Vagina (tissue), 2 donors: ENCODE measurements at places on chromosomes 7 and 10.

- no peaks in the 10 kb centered on the region for H3K27me3 ChIP-seq
- no peak overlapping the region for H3K4me3 ChIP-seq
- peaks cover 25% of the 10 kb centered on the region for H3K36me3 ChIP-seq
- DNase-seq: no peak
- H3K27ac ChIP-seq: no peak overlapping the region
Observed at GRCh38 chr7:42913591-42913990, 1.7 kb upstream of the C7orf25 start.

- H3K27ac ChIP-seq: peak overlapping the region; percentile 84
- no peaks in the 10 kb centered on the region for H3K36me3 ChIP-seq
- peaks cover 56% of the 10 kb centered on the region for H3K4me1 ChIP-seq
- H3K4me3 ChIP-seq: peak overlapping the region; percentile 53
Observed at GRCh38 chr7:28955718-28956607, 2.2 kb downstream of the TRIL start.

DNA sequence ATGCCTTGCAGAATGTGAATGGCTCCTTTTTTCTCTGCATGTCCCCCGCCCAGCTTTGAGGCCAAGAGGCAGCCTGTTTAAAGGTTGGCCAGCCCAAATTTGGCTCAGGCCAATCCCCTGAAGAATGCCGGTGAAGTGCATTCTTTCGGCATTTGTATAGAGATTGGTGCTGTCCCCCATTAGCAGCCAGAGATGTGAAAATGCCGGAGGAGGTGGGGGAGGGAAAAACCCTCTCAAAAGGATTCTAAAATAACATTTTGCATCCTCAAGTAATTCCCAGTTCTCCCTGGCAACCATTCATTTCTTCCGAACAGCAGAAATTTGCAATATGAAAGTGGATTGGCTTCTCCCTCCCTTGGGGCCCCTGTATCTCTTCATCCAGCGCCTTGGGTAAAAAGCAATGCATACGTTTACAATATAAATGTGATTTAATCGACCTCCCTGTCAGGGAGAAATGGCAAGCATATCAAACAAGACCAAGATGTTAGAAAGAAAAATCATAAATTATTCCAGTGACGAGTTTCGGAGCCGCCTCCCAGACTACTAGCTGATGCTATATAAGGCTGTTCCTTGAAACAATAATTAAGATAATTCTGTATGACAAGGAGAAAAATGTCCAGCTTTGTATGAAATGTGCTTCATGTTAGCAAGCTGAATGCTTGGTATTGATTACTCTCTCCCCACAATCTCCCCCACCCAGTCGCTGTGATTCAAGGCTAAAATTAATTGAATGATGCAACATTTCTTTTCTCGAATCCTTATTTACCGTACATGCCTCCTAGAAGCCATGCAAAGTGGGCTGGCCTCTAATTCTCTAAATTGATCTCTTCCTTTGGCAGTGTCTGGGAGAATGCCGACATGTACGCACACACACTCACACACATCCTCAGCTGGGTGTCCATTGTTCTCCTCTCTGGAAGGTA is 323.7 kb downstream of the RPS24 start:
- no peak overlapping the region for H3K4me3 ChIP-seq
- DNase-seq: no peak
- H3K4me1 ChIP-seq: peaks cover 10% of the 10 kb centered on the region

DNA sequence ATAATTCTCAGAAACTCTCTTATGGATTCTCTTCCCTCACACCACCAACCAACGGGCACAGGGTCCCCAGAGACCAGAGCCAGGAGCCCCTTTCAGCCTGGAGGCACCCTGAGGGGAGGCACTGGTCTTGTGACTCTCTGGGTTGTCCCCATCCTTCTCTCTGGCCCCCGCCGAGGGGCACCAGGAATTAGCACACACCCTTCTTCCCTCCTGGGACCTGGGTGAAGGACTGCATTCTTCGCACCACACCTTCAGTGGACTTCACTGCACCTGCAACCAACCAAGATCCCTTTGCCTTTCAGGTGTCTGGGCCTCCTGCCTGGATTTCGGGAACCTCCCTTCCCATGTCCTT is 22.1 kb downstream of the PLAC9 start:
- no peak overlapping the region for H3K4me3 ChIP-seq
- peak overlapping the region; percentile 86 for H3K27ac ChIP-seq
- H3K27me3 ChIP-seq: no peaks in the 10 kb centered on the region

DNA sequence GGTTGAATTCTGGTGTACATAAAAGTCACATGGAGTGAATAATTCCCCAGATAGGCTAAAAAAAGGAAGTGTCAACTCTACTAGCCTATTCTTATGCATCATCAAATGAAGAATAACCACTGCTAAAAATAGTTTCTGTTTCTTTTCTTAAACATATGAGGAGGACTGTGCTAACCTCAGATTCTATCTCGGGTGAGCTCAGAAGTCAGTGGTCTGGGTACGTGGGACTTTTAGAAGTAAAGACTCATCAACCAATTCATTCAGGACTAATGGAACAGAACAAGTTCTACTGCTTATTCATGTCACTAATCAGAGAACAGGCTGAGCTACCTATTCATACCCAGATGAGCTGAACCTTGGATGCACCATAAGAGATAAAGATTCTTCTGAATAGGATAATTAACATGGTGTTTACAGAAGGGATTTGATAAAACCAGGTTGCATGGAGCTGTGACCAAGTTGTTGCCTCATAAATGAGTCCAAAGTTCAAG is 9.5 kb upstream of the ASAH2 start:
- H3K4me1 ChIP-seq: no peaks in the 10 kb centered on the region
- DNase-seq: no peak
- no peak overlapping the region for H3K4me3 ChIP-seq
- no peaks in the 10 kb centered on the region for H3K27me3 ChIP-seq
- no peaks in the 10 kb centered on the region for H3K36me3 ChIP-seq
- no peak overlapping the region for H3K27ac ChIP-seq

DNA sequence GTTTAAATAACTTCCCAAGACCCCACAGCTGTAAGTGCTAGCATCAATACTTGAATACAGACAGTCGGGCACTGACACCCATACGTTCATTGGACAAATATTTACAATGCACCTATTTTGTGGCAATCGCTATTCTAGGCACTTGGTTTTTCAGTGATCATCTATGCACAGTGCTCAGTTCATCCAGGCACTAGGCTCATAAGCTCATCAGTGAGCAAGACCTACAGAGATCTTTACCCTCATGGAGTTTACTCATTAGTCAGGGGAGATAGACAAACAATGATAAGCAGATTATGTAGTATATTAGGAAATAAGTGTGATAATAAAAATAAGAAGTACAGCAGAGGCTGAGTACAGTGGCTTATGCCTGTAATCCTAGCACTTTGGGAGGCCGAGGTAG is 7.6 kb upstream of the DHTKD1 start:
- H3K4me1 ChIP-seq: no peaks in the 10 kb centered on the region
- no peak for DNase-seq
- H3K4me3 ChIP-seq: no peak overlapping the region
- H3K27me3 ChIP-seq: no peaks in the 10 kb centered on the region

- H3K27ac ChIP-seq: no peak overlapping the region
- H3K36me3 ChIP-seq: no peaks in the 10 kb centered on the region
- H3K27me3 ChIP-seq: no peaks in the 10 kb centered on the region
- no peak overlapping the region for H3K4me3 ChIP-seq
- peaks cover 10% of the 10 kb centered on the region for H3K4me1 ChIP-seq
- no peak for DNase-seq
Observed at GRCh38 chr10:3062502-3063186, 4.7 kb upstream of the PFKP start.

GRCh38 chr10:45294681-45295080 is 20.7 kb downstream of the OR13A1 start:
- H3K27me3 ChIP-seq: no peaks in the 10 kb centered on the region
- no peaks in the 10 kb centered on the region for H3K4me1 ChIP-seq
- no peaks in the 10 kb centered on the region for H3K36me3 ChIP-seq
- H3K4me3 ChIP-seq: no peak overlapping the region
- no peak overlapping the region for H3K27ac ChIP-seq

DNA sequence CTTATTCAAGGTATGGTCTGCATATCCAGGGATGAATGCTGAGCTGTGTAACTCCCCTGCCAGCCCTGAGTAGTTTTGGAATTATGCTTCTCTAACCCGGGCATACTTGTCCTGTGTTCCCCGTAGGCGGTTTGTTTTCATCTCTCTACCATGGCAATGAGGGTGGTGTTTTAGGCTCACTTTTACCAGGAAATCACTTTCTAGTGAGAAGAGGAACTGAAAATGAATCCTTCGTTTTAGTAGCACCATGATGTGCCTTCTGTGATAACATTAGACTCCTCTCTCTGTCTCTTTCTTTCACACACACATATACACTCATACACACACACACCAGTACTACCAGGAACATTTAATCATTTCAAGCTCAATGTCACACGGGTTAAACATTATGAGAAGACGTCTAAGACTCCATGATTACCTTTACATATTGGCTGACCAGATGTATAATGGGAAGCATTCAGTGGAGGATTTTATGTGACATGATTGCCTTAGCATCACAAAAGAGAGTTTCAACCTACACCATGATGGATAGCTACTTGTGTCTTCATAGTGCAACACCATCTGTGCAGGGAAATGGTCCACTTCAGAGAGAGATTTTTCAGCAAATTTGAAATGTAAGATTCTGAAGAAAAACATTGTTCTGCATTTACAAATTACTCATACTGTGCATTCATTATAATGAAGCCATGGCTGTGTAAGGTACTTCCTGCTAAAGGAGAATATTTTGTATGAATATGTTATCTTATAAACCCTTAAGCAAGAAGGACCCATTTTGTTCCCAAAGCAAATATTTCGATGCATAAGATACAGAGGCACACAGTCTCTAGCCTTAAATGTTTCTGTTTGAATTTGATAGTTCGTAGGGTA is 31.0 kb upstream of the PFKP start:
- no peaks in the 10 kb centered on the region for H3K36me3 ChIP-seq
- no peaks in the 10 kb centered on the region for H3K4me1 ChIP-seq
- no peak overlapping the region for H3K4me3 ChIP-seq
- H3K27me3 ChIP-seq: no peaks in the 10 kb centered on the region
- no peak overlapping the region for H3K27ac ChIP-seq

- no peaks in the 10 kb centered on the region for H3K36me3 ChIP-seq
- H3K27ac ChIP-seq: no peak overlapping the region
- H3K4me3 ChIP-seq: no peak overlapping the region
- no peaks in the 10 kb centered on the region for H3K27me3 ChIP-seq
Observed at GRCh38 chr7:36682102-36682501, 42.2 kb downstream of the AOAH start.

DNA sequence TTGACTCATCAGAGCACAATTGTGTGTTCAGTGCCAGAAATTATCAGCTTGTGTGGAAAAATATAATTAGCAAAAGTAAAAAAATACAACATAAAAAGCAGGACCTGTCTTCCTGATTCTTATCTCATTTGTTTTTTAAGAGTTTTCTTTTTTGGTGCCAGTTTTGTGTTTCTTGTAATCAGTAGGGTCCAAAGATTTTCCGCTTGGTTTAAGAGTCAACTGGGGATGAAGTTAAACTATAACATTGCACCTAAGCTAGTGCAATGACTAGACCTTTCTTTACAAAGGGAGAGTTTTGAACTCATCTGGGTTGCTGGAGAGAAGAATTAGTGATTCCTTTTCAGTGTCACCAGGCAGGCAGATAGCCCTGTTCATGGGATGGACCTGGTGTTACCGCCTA is 113.4 kb downstream of the PLPP4 start:
- no peak for DNase-seq
- H3K4me1 ChIP-seq: no peaks in the 10 kb centered on the region
- H3K4me3 ChIP-seq: no peak overlapping the region
- H3K36me3 ChIP-seq: no peaks in the 10 kb centered on the region
- H3K27ac ChIP-seq: no peak overlapping the region

DNA sequence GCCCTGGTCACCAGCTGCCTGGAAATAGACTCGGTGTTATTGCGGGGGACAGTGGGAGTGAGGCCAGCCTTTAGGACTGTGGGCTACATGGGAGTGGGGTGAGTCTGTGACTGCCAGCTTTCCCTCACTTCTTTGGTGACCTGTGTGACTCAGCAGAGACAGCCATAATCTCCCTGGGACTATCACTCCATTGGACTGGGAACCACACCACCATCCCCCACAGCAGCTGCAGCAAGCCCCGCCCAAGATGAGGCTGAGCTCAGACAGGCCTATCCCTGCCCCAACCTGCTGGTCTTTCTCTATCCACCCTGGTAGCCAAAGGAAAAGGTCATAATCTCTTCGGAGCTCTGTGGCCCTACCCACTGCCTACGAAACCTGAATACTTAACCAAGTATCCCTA is 263.2 kb downstream of the FZD1 start:
- no peaks in the 10 kb centered on the region for H3K4me1 ChIP-seq
- DNase-seq: no peak
- no peak overlapping the region for H3K4me3 ChIP-seq
- H3K36me3 ChIP-seq: no peaks in the 10 kb centered on the region
- H3K27ac ChIP-seq: no peak overlapping the region

DNA sequence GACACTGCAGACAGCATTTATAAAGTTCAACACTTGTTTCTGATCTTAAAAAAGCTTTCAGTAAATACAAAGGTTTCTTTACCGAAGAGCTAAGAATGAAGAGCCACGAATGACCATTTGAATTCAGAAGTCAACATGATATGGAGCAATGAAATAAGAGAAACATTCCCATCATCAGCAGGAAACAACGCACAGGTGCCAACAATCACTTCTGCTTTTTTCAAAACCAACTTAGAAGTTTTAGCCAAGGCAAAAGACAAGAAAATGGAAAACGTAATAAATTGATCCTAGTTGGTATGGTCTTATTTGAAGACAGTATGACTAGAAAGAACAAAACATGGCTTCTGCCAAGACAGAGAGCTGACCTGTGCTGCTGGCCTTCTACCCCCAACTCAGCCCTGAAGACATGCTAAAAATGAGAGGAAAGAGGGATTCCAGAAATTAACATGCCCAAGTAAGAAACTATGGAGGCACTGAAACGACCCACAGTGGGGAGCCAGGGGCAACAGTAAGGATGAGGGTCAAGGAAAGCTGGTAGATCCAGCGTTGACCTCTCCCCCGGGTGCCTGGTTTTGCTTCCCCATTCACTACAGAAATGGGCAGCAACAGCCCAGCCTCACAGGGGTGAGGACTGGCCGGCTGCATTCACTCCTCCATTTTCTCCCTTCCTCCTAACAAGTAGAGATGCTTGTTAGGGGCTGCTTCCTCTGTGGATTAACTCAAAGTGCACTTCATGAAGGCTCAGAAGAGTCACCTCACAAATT is 30.1 kb downstream of the VPS41 start:
- H3K27ac ChIP-seq: no peak overlapping the region
- H3K27me3 ChIP-seq: no peaks in the 10 kb centered on the region

GRCh38 chr7:130400120-130400572 is 19.9 kb downstream of the CPA1 start:
- H3K27ac ChIP-seq: peak overlapping the region; percentile 20
- DNase-seq: no peak
- H3K4me3 ChIP-seq: no peak overlapping the region
- H3K27me3 ChIP-seq: no peaks in the 10 kb centered on the region
